LHCN-M2 (cell line): ENCODE measurements at places on chromosomes 6 and 20. TPM values are rescaled to one million over a fixed set of nuclear protein-coding genes. Genes with fewer than 3 reads are reported as not detected.

Gene MYT1
- total RNA-seq = not detected in 2 replicates

- peak; percentile 81 for DNase-seq
These were observed 6.3 kb downstream of the TNFAIP3 start for GRCh38 chr6:137873273-137873762.

GRCh38 chr20:57756921-57757320 is 47.1 kb upstream of the PMEPA1 start:
- no peak for DNase-seq

DNA sequence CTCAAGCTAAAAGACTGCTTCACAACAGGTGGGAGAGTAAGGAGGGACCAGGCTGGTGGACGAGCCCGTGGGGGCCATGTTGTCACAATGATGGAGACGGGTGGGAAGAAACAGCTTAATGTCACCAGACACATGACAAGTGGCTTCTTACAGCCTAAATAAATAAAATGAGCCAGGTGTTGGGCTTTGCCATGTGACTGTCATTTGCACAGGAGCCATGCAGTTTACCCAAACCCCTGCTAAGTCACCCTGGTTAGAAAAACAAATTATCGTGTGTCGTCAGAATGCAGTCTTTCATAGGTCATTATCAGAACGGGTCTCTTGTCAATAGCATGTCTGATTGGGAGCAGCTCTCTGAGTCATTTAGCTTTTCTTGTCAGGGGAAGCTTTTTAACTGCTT is 18.5 kb downstream of the BTBD3 start:
- no peak for DNase-seq

DNA sequence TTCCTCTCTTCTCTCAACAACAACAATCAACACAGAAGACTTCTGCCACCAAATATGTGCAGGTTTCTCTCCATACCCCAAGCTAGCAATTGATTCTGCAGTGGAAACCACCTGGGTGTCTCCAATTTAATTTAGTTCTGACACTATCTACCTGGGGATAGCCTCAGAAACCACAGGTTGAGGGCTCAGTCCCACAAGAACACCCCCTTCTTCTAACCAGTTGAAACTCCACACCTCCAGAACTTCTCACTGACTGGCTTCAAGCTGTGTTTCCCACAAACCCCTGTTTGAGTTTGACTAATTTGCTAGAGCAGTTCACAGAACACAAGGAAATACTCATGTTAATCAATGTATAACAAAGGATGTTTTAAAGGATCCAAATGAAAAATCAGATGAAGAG is 52.5 kb upstream of the SPTLC3 start:
- DNase-seq = no peak

GRCh38 chr6:82573254-82573972 is 209.8 kb downstream of the TPBG start:
- DNase-seq = no peak

- DNase-seq = peak; percentile 8
These were observed 81.5 kb upstream of the ISM1 start for GRCh38 chr20:13139459-13140150.

GRCh38 chr20:63707558-63708300 is at the start of the genes ARFRP1 and ZGPAT:
Gene ARFRP1 (minus strand): TSS chr20:63707976. CDS start chr20:63707091, 885 bp downstream.
Gene ZGPAT (plus strand): TSS chr20:63708039. CDS start chr20:63708581, 542 bp downstream.
- peak; percentile 82 for DNase-seq
